ENCODE measurements at places on chromosomes 12 and 14.

DNA sequence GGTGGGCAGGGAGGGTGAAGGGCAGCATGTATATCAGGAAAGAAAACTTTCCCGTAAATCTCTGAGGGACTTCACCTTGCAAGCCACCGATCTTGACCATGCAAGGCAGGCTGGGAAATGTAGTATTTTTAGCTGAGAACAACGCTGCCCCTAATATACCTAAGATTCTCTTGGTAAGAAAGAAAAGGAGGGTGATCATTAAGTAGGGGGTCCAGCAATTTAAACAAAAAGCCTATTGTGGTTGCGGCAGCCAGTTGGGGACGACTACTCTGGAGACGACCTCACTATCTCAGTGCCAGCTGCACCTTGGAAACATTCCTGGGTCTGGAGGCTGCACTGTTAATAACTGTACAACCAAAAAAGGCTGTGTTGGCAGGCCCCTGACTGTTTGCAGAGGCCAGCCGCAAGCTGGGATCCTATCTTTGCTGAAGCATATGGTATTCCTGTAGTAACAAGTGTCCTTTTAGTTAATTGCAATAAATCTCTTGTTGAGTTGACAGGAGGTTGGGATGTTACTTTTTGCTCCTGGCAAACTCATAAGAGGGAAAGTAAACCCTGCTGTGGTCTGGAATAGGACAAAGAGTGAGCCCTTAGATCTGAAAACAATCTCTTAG is 6.4 kb downstream of the APOLD1 start:
- DNase-seq = peak; percentile 57

DNA sequence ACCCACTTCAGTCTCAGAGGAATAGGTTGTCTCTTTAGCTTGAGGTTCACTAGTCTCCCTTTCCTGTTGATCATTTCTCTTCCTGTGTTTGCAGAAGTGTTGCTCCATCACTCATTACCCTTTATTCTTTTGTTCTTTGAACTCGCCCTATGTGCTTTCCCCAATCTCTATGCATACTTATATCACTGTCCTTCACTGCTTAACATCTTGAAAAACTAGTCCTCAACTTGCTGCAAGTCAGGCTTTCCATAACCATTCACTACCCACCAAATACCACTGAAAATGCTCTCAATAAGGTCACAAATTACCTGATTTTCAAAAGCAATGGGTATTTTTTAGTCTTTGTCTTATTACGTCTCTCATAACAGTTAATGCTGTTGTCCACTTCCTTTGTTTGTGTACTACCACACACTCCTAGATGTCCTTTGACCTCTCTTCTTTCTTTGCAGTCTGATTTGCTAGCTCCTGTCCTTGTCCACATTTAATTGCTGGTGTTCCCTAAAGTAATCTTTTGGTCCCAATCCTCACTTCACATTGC is 80.8 kb downstream of the RIC8B start:
- DNase-seq = no peak

DNA sequence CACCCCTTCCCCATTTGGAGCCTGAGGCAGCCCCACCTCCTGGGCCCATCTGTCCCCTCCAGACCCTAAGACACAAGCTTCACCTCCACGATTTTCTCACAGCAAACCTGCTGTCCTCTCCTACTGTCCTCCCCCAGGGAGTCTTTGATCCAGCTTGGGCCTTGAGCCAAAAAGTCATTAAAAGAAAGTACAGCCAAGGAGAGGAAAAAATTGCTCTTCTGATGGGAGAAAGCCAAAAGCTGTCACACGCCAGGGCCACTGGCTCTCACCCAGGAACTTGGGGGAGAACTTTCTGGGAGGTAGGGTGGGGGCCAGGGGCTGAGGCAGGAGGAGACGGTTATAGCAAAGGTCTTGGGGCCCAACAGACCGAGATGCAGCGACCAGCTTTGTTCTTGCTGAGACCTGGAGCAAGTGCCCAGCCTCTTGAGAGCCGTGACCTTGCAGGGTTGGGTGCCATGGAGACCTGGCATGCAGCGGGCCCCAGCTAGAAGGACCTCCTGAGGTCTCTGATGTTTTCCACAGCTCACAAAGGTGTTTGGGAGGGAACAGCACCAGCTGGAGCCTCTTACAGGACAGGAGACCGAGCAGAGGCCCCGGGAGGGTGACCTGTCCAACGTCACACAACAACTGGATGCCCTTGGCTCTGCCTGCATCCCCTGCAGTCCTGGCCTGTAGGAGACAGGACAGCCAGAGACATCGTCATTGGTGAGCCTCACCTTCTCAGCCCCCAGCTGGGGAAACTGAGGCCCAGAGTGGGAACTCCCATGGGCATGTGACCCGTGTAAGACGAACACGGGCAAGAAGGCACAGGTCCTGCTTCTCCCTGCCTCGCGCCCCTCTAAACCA is 124.5 kb downstream of the CALM1 start:
- no peak for DNase-seq

- DNase-seq = no peak
Observed at GRCh38 chr12:54658306-54659264, 10.4 kb upstream of the DCD start.

DNA sequence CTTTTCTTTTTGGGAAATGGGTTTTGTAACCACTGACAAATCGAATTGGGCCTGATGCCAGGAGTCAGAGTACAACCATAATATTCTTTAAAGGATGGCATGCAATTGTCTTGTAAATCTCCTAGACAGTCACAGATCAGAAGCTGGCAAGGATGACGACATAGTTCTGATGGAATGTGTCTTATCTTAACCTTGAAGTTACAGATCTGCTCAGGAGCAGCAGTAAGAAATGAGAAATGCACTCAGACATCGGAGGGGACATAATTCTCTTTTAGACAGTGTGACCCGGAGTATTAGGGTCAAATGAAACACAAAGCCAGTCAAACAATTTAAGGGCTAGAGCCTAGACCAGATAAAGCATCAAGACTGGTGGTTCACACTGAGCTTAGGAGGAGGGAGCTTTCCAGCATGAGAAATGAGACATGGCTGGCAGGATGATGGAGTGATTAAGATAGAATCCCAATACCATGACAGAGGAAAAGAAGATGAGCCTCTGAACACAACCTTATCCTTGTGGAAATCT is 17.5 kb downstream of the CBX5 start:
- DNase-seq = no peak

DNA sequence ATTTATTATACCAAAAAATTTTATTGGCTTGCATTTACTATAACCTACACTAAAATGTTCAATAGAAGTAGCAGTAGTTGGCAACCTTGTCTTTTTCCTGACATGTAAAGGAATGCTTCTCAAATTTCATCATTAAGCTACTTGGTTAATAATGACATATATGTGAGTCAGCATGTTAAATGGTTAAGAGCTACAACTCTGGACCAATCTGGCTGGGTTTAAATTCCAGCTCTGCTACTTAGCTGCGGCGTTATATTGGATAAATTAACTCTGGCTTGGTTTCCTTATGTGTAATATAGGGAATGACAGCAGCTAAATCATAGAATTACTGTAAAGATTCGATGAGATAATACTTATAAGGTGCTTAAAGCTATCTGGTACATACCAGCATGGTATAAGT is 53.7 kb upstream of the OTOGL start:
- no peak for DNase-seq

- peak; percentile 63 for DNase-seq
Observed at GRCh38 chr12:48105867-48106680, at the start of gene SENP1. TSS of gene SENP1 (minus strand) at chr12:48106079. CDS start at chr12:48101472, 4,607 bp downstream.

DNA sequence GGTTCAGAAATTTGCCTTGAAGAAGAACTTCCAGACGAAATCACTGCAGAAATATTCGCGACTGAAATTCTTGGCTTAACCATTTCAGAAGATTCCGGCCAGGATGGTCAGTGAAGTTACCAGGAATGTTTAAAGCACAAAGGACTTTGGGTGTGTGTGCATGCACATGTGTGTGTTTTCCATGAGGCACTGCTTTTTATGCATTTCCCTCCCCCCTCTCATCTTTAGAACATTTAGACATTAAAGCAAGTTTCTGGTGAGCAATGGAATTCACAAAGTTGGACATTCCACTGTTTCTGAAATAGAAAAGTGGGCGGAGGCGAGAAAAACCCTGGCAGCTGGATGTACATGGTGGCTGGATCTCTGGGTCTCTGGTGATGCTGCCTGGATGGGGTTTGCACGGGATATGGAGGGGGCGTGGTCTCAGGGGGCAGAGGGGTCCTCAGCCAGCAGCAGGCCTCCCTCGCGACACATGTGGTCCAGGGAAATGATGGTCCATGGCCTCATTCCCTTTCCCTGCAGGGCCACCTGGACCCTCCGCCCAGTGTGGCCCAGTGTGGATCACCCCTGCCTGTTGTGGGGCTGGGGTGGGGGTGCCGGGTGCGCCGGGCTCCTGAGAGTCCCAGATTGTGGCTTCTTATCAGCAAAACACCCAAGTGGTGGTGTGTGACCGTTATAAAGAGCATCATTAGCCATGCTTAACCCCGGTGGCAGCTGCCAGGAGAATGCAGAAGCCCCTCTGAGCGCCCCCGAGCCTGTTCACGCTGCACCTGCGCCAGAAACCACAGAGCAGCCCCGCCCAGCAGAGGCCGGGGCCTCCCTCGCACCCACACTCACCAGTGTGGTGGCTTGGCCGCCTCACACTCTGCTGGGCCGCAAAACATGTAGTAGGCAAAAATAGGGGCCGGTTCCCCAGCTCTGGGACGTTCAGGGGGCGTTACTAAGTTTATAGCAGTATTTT is 17.8 kb upstream of the BCL7A start:
- no peak for DNase-seq

DNA sequence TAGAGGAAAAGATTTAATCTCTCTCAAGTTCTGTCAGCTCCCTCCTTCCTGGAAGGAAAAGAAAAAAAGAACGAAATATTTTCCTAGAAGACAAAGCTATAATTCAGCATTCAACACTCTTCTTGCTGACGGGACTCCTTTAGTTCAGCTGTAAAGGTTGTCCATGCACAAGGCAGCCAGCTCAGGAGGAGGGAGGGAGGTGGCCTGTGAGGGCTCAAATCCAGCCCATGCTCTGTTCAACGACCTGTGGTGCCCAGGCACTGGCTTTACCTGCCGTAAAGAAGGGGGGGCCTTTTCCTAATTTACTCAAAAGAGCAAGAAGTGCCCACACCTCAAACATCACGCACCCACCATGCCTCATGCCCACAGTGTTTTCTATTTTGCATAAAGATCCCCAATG is 109.3 kb downstream of the TMTC1 start:
- DNase-seq = no peak

DNA sequence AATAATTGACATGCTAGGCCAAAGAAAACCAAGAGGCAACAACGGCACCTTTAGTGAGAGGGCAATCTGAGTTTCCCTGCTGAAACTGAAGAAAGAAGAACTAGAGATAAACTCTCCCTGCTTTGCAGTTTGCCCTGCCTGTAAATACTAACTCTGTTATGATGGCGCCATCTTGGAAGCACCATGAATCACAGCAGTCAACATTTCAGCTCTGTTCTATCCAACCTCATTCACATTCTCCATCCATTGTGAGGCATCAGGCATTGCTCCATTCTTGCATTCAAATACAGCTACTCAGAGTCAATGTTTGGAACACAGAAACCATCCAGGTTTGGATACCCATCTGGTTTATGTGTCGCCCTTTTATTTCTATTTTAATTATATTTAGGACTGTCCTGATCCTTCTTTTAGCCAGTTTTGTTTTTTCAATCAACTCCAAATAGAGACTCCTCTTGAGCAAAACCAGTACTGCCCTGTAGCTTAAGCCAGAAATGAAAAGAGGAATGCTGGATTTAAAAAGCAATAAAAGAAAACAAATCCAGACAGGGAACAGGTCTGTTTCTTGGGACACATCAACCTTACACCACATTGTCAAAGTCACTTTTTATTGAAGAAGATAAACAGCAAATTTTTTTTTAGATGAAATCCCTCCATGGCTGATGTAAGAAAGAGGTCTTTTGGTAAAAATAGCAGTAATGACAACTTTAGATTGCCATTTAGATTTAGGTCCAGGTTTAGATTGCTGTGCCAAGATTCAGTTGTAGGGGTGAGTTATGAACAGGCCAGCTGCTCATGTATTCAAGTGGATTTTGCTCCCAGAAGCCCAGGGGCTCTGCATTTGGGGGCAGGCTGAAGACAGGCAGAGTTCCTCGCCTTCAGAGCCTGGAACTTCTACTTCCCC is 33.3 kb upstream of the PPM1A start:
- no peak for DNase-seq

DNA sequence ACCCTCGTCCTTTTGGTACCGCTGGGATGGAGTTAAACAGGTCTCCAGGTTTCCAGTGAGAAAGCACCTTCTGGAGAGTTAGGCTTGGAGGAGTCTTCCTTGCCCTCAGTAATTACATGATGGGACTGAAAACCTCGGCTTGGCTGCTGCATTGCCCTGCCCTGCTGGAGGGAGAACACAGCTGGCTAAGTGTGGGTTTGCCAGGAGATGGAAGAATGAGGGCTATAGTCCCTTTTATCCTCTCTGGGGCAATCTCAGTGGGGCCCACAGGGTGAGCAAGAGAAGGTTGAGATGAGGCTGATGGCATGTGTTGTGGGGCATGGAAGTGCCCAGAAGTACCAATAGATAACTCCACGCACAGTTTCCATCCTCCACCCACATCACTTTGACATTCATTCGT is 23.2 kb upstream of the MEG3 start:
- DNase-seq = no peak

- no peak for DNase-seq
Observed at GRCh38 chr14:45867046-45867894, 614.3 kb upstream of the MIS18BP1 start.

GRCh38 chr12:57146092-57146491 is 1.3 kb downstream of the LRP1-AS start:
- no peak for DNase-seq

DNA sequence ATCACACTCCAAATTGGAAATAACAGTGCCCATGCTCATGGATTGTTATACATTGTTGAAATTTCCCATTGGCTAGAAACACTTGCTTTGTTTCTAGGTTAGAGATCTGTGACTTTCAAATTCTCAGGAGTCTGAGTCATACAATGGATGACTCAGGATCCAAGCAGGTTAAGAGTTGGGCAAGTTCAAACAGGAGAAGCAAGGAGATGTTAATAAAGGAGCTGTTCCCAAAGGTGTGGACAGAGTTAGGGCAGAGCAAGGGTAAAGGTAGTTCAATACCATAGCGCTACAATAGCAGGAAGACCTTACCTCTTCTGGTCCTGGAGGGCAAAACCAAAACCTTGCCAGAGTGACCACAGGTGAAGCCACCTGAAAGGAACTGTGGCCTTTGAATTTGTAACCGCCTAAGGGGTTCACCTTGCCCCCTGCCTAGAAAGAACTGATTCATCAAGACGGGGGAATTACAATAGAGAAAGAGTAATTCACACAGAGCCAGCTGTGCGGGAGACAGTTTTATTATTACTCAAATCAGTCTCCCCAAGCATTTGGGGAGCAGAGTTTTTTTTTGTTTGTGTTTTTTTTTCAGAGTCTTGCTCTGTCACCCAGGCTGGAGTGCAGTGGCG is 4.2 kb upstream of the AMN1 start:
- no peak for DNase-seq

DNA sequence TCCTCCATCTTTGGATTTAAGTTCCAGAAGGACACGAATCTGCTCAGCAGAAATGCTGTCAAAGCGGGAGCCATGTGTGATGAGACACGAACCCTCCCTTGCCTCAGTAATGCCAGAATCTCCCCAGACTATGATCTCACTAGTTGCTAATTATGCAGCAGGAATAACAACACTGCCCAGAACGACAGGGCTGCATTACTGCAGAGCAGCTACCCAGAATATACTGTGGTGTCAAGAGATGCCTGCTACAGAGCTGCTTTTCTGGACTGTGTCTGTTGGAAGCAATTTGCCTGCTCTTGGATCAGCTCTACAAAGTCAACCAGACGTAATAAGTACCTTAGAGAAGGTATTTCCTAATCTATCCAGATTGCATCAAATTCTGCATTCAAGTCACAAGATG is 5.5 kb downstream of the CSRNP2 start:
- no peak for DNase-seq

Measured in NCI-H187 treated with DMSO at 0.1 percent for 48 hours (cell line).